ENCODE measurements at places on chromosomes 13 and 19.

DNA sequence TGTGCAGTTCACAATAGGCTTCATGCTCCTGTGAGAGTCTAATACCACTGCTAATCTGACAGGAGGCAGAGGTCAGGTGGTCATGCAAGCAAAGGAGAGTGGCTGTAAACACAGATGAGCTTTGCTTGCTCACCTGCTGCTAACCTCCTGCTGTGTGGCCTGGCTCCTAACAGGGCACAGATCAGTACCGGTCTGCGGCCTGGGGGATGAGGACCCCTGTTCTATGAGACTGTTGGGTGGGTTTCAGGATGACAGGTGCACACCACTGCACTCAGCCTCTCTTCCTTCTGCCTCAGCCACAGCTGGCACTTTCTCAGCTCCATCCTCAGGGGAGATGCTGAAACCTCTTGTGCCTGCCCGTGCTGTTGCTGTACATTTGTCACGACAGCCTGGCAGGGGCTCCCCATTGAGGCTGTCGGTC lies 9.7 kb downstream of the CLEC4G start:
- no peak for DNase-seq

DNA sequence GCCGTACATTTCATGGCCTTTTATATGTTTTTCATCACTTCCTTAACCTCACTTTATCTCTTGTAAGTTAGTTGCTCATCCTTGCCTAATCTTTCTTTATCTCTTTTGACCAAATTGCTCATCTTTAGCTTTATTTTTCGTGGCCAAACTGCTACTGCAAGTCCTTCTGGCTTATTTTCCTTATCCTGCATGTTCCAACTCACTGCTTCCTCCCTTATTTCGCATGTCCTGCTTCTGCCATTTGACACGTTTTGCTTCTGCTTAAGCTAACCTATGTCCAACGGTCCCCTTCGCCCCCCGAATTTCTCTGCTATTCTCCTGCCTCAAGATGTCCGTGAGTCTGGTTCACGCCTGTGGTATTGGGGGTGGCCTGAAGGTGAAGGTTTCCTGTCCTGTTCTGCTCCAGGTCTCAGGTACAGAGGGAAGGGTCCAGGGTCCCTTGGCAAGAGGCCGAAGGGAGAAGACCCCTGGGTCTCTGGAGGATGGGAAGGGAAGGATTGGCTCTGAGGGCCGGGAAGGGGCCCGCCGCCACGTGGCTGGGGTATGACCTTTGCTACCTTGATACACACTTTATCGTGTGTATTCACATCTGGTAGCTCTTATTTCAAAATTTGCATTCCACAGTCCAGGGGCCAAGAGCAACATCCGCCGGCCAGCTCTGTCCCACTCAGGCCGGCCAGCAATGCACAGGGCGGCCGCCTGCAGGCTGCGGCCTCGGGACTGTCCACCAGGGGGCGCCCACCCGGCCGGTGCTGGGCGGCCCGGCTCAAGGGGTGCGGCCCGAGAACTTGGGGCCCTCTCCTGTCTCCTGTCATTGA lies 2.9 kb upstream of the C19orf85 start:
- DNase-seq = peak; percentile 83

- DNase-seq = no peak
These were observed 687 bp downstream of the PLEKHA4 start for GRCh38 chr19:48867746-48868113.

DNA sequence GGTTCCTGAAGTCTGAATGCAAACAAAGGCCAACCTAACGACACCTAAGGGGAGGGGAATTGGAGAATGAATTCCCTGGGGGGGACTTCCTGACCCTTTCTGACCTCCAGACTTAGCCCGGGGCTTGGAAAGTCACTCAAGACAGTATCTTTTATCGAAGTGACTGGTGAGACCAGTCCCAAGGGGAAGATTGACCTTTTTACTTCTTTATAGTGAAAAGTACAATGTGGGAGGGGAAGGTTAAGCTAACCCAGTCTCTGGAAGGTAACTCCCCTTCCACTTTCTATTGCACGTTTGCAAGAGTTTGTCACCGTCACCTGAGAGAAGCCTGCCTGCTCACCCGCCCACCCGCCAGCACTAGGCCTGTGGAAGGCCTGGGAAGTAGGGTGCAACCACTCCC lies 111.9 kb downstream of the EFNB2 start:
- no peak for DNase-seq

- no peak for DNase-seq
These were observed 141.3 kb upstream of the FBXL3 start for GRCh38 chr13:77168237-77168636.

- DNase-seq = peak; percentile 48
These were observed 3.5 kb downstream of the COPE start for GRCh38 chr19:18915639-18916038.

Data from EH (cell line).